ENCODE measurements at places on chromosomes 4 and X.
A peak's percentile ranks its signal among the peaks of the same experiment; 100 is the strongest.

GRCh38 chrX:18995221-18995620 is 11.3 kb upstream of the PHKA2 start:
- no peak for DNase-seq

DNA sequence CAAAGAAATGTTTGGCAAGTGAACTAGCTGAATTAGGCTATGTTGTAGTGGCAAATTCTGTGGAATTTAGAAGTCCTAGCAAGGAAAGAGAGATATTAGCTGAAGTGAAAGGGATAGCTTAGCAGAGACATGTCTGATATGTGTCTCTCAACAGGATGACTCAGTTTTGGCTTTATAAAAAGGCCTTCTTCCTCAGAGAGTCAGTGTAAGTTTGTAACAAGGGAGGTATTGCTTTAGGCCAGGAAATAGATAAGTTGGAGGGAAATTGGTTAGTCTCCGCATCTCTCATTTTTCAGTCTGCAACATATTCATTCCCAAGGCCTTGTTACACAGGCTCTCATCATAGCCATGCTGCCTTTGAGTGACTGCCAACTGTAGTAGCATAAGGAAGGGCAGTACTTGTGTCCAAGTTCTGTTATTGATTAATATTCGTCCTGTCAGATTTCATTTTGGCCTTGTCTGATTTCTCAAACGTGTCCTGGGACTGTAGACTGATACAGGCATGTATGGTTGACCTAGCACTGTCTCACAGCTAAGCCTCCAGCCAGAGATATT is 4.0 kb downstream of the TMEM164 start:
- DNase-seq = no peak

GRCh38 chr4:111228396-111228795 is 605.5 kb upstream of the PITX2 start:
- DNase-seq = no peak

GRCh38 chrX:143165778-143166177 is 140.1 kb downstream of the SPANXN4 start:
- no peak for DNase-seq

- no peak for DNase-seq
Measured at GRCh38 chr4:111011458-111011857, 388.6 kb upstream of the PITX2 start.

GRCh38 chr4:156195914-156196313 is 242.2 kb upstream of the CTSO start:
- peak; percentile 25 for DNase-seq

DNA sequence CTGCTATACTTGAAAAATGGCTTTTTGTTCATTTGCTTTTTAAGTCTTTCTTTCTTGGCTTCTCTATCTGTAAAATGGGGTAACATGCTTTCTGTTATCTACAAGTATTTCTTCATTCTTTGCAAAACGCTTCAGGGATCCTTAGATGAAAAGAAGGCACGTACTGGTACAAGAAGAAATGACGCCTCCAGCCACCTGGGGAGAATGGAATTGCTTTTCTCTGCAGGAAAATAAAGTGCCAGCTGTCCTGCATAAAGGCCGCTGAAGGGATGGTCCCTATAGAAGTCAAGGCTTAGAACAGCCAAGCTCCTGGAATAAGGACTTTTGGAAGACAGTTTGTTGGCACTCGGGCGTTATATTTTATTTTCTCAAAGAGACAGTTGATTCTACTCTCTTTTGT is 210.8 kb upstream of the RASGEF1B start:
- no peak for DNase-seq

DNA sequence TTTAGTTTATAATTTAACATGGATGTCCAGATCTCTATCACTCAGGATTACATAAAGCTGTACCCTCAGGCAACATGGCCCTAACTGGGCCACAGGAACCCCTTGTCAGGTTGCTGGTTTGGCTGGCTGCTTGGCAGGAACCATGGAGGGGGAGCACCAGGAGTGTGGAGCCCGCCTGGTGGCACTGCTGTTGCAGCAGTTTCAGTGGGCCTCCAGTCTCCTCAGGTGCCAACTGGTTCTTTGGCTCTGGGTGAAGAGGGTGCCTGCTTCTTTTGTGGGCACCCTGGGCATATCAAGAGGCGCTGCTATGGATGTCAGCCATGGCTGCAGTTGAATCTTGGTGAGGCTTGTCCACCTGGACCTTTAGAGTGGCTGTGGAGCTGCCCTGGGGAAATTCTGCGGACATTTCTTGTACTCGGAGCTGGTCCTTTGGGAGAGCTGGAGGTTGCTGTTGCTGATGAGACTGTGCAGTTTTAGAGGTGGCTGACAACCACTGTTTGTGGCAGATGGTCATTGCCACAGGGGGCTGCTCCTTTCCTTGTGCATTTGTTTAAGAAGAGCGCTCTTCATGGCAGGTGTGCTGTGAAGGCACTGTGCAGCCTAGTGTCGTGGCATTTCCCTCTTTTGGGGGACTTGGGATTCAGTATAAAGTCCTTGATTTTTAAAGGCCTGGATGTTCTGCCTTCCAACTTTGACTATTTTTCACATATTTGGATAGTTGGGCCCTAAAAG is 10.3 kb upstream of the SMIM14 start:
- no peak for DNase-seq

DNA sequence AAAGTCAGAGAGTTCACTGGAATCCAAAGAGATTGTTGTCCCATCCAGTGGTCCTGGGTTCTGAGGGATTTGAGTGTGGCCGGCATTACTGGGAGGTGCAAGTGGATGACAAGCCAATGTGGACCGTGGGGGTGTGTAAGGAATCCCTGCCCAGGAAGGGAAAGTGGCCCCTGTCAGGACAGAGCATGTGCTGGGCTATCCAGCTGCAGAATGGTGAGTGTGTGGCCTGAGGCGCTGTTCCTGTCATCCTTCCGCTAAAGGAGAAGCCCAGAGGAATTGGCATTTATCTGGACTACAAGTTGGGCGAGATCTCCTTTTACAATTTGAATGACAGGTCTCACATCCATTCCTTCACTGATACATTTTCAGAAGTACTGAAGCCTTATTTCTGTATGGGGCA is 20.4 kb upstream of the TRIM60 start:
- no peak for DNase-seq

DNA sequence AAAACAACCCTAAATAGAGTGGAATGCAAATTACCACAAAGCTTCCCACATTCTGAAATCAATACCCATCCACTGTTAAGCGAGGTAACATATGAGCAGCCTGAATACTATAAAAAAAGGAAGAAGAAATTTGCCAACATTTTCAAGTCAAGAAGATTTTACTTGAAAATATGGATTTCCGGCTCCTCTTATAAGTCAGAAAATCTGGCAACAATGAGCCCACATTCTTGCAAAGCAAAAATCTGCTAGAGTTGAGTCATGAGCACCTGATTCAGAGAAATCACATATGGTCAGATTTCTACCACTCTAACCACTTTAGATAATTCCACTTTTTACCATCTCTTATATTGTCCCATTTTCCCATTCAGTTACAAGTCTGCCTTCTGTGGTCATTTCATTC is 395.7 kb downstream of the DTHD1 start:
- DNase-seq = no peak

DNA sequence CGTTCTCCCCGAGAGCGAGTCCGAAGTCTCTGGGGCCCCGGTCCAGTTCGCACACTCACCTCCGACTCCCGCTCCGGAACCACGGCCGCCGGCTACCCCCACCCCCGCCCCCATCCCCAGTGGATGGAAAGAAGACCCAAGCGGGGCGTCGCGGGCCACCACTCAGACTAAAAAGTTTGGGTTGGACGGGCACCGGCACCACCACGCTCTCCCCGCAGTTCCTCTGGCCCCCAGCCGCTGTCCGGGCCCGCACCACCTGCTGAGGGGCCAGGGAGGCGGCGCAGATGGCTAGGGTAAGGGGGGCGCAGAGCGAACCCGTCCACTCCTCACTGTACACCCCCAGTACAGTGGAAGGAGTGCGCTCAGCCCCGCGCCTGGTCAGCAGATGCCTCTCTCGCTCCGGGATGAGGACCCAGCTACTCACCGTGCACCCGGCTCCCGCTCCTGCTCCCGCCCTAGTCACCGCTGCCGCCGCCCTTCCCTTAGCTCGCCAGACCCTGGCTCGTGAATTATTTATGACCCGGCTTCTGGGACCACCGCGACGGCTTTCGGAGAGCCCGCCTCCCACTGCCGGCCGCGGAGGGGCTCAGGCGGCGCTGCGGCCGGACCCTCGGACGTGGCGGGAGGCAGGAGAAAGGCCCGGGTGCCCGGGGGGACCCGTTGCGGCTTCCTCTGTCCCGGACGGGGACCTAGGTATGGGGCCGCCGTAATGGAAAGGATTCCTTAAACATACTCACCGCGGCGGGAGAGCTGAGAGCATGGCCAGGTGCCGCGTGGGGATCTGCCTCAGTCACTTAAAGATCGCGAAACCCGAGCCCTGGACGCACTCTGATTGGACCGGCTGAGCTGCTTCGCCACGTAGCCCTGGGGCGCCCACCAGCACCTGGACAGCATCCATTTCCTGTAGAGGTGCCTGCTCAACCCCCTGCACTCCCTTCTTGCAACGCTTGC is at the start of gene PROM1:
PROM1 (minus strand) TSS at position 783 of the 951 bp plus-strand sequence. CDS start 8,117 bp downstream, outside the sequence.
- no peak for DNase-seq

DNA sequence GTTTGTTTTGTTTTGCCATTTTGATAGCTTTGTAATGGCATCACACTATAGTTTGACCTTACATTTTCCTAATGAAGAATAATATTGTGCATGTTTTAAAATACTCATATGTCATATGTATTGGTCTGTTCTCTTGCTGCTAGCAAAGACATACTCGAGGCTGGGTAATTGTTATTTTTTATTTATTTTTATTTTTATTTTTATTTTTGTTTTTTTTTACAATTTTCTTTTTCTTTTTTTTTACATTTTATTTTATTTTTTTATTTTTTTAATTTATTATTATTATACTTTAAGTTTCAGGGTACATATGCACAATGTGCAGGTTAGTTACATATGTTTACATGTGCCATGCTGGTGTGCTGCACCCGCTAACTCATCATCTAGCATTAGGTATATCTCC is 104.6 kb upstream of the GRID2 start:
- DNase-seq = no peak

GRCh38 chr4:1830642-1831228 is 25.2 kb downstream of the LETM1 start:
- no peak for DNase-seq

DNA sequence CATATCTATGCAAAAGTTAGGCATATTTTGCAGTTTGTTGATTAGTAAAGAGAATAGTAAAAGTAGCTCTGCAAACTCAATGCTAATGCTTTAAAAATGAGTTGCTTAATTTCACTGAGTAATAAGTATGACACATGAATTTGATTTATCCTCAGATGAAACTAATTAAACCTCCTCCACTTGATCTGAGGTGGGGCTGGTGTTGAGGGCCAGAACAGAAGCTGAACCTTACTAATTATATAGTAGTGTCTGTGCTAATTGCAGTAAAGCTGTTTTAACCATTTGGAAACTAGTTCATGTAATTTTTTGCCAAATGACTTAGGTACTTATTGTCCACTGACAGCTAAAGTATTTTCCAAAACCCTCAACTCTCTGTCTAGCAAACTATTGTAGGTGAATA is 7.7 kb upstream of the PGAM4 start:
- DNase-seq = no peak

DNA sequence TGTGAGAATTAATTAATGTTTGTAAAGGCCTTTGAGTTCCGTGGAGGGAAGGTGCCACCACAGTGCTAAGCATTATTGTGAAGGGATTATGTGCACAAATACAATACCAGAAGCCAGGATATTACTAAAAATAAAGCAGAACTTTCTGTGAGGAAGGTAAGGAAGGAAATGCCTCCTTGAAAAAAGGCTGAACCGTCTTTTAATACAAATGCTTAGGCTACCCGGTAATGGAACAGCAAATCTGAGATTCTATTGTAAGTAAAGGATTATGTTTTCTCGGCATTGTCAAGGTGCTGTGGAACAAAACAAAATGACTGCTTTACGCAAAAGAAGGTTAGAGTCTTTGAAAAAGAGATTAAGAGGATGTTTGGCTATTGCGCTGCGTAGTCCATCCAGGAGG is 57.9 kb upstream of the SPRY1 start:
- DNase-seq = no peak
